ENCODE measurements at places on chromosomes 7 and 10.

DNA sequence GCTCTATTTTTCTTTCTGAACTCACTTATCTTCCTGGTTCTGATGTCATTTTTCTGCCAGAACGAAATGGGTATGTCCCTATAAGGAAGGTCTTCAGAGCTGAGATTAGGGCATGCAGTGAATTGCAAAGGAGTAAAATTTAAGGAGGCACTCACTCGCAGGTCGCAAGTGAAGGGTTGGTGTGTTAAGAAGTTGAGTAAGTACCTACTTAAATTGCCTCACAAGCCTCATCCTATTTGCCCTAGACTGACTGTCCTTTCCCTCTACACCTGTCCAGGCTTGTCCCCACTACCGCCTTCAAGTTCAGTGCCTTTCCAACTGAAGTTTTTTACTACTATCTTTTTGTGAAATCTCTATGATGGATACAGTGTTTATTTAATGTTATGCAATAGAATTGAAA, 191.5 kb downstream of the AHR start:
- no peak for DNase-seq

- DNase-seq = no peak
Observed at GRCh38 chr10:16401416-16401815, 35.4 kb upstream of the PTER start.

GRCh38 chr7:123746931-123747488, 1.8 kb downstream of the WASL start:
- no peak for DNase-seq

- no peak for DNase-seq
Observed at GRCh38 chr10:84588426-84588825, 260.0 kb downstream of the CCSER2 start.

DNA sequence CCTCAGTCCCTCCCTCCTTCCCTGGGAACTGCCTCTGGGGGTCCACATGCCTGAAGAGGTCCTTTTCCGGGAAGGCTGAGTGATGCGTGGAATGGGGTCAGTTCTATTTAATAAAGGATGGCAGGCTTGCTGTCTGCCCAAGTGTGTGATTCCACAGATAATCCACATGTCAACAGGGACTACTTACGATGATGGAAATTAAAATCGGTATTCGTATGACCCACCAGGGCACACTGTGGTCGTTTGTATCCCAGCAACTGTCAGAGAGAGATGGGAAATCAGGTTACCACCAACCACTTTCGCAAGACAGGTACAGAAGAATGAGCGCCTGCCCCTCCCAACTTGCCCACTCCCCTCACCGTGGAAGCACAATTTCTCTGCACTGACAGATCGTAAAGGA, 110.3 kb downstream of the VIPR2 start:
- no peak for DNase-seq

DNA sequence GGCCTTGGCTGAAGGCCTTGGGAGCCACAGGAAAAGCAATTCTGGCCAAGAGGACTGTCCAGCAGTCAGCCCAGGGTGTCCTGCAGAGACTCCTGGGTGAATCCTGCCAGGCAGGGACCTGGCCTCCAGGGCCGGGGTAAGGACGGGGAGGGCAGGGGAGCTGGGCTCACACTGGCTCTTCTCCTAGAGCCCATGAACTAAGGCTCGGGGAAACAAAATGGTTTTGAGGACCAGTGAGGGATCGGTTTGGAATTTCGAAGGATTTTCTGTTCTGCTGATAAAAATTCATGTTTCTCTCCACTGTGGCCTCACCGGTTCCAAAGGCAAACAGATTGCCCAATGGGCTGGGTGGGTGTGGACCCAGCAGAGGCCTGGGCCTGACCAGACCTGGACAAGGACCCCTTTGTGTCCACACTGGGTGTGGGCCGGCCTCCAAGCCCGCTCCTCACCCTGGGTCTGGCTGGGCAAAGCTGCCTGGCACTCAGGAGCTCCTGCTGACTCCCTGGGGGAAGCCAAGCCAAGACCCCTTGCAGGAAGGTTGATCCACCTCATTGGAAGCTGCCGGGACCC, 27.3 kb downstream of the FAM20C start:
- DNase-seq = peak; percentile 72

DNA sequence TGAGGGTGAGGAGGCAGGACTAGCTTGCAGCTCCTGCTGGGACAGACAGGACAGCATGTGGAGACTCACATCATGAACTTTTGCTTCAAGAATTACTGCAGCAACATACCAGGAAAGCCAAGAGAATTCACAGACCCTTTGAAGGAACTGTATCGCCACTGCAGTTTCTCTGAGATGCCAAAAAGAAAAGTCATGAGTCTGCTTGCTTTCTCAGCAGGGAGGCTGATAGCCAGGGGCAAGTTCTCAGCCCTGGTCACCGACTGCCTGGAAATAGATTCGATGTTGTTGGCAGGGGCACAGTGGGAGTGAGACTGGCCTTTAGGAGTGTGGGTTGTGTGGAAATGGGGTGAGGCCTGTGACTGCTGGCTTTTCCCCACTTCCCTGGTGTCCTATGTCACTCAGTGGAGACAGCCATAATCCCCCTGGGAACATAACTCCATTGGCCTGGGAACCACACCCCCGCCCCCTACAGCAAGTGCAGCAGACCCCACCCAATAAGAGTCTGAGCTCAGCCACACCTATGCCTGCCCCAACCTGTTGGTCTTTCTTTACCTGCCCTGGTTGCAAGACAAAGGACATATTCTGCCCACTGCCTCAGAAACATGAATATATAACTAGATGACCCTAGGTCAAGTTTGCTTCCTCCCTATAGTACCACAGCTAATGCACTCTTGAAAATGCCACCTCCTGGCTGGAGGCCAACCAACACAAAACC, 1.6 kb upstream of the SAMD9 start:
- no peak for DNase-seq

GRCh38 chr7:78052112-78052511, 253.5 kb downstream of the PHTF2 start:
- no peak for DNase-seq
